ENCODE measurements at places on chromosomes 7 and 10. TPM values are rescaled to one million over a fixed set of nuclear protein-coding genes. Genes with fewer than 3 reads are reported as not detected.

CTTNBP2 gene
- 0.94 TPM for total RNA-seq

DNA sequence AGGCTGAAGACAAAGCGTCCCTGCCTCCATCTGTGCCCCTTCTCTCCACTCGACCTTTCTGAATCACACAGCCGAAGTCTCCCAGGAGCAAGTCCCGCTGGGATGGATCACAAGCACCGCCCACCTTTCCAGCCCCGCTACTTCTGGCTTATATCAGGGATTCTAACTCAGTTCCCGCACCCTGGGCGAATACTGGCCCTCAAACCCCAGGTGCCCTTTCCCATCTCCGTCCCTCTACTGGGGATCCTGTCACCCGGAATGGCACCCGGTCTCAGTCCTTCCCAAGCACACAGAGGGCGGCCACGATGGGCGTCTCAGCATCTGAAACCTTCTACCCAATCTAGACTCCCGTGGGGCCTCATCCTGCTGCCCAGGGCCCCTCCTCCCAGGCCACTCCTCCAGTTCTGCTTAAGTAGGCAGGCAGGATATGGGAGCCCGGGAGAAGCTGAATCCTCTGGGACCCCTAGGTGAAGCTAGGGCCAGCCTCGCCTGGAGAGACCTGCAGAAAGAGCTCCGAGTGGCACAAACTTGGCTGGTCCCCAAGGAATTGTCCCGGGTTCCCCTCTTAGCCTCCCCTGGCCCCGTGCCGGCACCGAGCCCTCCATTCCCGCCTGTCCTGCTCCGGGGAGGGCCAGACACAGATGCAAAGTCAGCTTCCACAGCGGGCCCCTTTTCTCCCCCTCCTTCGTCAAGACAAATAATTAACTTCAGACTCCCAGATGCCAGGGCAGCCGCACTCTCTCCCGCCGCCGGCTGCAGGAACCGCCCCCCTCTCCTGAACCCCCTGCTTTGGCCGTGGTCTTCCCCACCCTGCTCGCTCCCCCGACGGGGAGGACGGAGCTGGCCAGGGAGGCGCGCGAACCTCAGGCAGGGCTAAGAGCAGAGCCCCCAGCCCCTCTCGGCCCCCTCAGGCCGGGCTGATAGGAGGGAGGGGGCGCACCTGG is 612 bp downstream of the KCP start:
- no peak for DNase-seq

- DNase-seq = no peak
These were observed 65.8 kb upstream of the FRMD4A start for GRCh38 chr10:14396411-14397048.

DNA sequence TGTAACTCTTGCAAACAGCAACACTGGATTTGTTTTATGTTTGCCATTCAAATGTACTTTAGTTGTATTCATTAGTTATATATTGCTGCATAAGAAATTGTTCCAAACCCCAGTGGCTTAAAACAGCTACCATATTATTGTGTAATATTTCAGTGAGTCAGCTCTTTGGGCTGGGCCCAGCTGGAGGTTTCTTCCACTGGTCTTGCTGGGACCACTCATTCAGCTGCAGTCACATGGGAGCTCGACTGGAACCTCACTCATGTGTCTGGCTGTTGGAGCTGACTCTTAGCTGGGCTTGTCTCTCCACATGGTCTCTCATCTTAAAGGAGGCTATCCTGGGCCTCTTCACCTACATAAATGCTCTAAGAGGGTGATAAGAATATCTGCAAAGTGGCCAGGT is 23.2 kb upstream of the PIP4K2A start:
- DNase-seq = no peak

GET4 gene
- total RNA-seq = 25.9 TPM

- DNase-seq = no peak
These were observed 95.6 kb downstream of the OSBPL3 start for GRCh38 chr7:24884401-24884800.

DNA sequence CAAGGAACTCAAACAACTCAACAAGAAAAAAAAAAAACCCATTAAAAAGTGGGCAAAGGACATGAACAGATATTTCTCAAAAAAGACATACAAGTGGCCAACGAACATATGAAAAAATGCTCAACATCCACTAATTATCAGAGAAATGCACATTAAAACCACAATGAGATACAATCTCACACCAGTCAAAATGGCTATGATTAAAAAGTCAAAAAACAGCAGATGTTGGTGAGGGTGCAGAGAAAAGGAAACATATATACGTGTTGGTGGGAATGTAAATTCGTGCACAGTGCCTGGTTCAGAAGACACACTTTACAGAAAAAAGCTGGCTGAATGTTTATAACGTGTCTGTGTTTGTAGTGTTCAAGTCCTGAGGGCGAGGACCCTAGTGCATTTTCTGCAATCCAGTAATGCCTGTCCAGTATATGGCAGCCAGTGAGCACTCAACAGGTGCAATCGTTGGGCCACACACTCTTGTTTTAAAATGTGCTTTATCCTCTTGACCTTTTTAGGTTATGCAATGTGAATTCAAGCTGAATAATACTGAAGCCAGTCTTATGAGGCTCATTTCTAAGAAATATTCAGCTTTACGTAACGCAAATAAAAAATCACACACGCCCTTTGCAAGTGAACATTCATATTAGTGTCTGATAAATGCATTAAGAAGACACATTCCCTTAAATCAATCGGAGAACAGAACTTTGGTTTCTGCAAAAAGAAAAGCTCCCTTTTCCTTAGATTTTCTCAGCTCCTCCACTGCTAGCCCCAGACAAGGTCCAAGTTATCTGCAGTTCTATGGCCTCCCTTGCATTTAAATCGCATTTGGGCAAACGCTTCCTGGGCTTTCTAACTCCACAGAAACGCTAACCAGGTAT is 813 bp upstream of the MTURN start:
- DNase-seq = no peak

GRCh38 chr7:88835147-88835728 is 39.7 kb upstream of the TEX47 start:
- DNase-seq = peak; percentile 41

DNA sequence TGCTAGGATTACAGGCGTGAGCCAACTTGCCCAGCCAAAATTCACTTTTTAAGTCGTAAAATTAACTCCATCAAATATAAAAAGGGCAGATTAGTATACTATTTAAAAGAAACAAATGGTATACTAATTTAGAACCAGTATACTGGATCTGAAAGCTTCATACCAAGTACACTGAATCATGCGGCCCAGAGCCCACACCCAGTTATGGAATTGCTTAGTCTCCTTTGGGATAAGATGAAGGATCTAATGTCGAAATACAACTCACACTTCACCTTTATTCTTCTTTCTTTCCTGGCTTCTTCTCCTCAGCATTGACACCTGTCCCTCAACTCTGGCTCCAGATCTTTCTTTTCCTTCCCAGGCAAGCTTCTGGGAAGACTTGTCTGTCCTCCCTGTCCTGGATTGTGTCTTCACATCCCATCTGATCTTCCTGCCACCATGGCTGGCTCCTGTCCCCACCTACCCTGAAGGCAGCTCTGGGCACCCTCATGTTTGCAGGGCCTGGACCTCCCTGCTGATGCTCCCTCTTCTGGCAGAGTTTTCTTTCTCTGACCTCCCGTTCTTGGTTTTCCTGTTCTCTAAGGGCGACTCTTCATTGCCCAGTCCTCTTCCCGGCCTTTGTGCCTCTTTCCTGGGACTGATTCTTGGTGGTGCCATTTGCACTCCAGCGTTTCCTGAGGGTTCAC is 57.8 kb upstream of the CTBP2 start:
- no peak for DNase-seq

- no peak for DNase-seq
These were observed 77.1 kb downstream of the LHPP start for GRCh38 chr10:124538706-124539105.

FZD8 gene
- total RNA-seq = 16.5 TPM

GRID1 gene
- total RNA-seq = 0.05 TPM

DNA sequence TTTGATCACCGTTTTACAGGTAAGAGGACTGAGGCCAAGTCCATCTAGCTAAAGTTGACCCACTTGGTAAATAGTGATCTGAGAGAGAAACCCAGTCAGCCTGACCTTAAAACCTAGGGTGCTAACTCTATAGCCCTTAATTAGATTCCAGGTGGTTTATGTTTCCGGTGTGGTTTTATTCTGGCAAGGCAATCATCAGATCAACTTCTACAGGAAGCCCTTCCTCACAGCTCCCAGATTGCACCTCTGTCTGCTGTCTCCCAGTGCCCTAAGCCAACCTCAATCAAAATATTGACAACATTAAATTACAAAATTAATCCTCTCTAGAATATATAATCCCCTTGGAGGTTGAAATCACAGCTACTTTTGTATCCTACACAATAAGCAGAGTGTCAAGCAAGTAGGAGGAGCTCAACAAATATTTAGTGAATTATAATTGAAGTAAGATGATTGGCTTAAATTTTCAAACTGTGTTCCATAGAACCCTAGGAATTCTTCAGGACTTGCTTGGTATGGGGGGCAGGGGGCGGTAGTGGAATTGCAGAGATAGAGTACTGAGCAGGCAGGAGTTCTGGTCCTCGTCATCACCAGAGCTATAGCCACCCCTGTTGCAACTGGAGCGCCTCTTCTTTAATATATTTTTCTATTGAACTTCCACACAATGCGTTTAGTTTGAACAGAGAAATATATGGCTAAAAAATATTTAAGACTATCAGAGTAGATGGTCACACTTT is 692.8 kb upstream of the LRRN3 start:
- no peak for DNase-seq
